Substantia nigra (tissue), 51 donors: ENCODE measurements at places on chromosomes 5 and 9.

DNA sequence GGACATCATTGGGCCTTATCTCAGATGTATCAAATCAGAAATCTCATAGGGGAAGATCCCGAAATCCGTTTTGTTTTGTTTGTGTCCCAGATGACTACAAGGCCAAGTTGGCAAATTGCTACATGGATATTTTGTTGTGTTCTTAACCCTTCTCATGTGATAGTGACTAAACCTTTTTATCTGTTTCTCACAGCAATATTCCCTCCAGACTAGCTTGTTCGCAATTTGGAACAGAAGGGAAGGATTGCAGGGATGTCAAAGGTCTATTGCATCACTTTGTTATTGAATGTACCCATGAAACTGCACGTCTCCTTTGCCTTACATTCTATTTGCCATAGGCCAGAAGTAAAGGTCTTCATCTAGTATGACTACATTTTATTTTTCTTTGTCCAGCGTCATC is 453.9 kb downstream of the NFIB start:
- no peak for DNase-seq

GRCh38 chr5:156934450-156935211 is 28.4 kb downstream of the TIMD4 start:
- no peak for DNase-seq

DNA sequence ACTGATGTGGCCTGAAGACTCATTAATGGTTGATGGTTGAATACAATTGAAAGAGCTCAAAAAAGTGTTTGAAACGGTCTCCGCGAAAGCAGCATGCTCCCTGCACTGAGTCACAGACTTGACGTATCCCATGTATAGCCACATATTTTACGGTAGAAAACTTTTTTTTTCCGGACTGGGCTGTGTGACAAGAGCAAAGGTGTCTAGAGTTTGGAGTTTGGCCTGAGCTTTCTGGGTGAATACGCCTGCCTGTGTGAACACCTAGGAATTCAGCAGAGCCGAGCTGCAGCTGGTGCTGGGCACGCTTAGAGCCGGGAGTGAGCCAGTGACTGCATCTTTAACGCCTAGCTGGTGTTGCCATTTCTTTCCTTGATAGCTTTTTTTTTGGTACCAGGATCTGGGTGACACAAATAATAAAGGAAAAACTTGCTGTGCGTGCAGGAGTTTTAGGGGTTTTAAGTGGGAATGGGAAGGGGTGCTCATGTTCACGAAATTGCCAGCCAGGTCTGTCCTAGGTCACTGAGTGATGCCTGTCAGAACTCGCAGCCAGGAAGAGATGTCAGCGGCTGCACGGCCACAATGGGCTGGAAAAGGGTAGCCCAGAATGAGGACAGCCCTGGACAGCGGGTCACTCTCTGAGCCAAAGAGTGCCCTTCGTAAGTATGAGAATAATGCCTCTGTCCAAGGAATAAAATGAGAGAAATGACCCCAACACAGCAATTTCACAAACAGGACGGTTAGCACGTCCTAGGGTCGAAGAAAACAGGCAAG is 51.7 kb downstream of the PSMB7 start:
- DNase-seq, result no peak

- DNase-seq, result no peak
Observed at GRCh38 chr5:75243100-75243499, 6.4 kb upstream of the ANKRD31 start.

GRCh38 chr9:136981588-136982231 is 1.1 kb upstream of the LCNL1 start:
- DNase-seq, result no peak

DNA sequence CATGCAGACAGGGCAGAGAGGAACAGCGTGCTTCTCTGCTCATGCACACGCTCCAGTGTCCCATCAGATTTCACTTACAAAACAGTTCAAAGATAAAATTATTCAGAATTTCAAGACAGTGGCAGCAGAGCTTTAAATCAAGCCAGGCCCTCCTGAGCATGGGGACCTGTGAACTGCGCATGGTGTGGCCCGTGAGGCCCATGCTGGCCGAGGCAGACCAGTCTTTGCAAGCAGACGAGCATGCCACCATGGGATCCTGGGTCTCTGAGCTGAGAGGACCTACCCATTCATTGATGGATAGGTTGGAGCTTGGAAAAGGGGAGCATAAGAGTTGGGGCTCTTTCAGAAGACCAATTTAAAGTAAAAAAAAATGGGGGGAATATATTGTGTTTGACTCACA is 35.0 kb upstream of the SAP30L start:
- no peak for DNase-seq

DNA sequence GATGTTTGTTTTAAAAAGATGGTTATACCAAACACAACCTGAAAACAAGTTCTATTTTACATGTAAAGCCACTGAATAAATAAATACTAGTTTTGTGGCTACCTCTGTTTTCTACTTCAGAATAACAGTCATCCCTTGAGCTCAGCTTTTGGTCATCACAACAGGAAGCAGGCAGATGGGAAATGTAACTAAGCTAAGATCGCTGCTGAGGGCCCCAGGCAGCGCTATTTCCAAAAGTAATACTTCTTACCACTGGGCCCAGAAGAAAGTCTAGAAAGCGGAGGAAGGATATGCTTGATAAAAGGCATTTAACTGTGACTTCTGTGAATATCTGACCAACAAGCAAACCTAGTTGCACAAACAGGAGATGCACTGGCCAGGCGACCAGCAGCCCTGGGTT is 61.4 kb downstream of the SERINC5 start:
- no peak for DNase-seq

GRCh38 chr9:112094241-112094640 is 80.9 kb downstream of the SUSD1 start:
- DNase-seq, result no peak

GRCh38 chr9:3646226-3646625 is 120.4 kb upstream of the RFX3 start:
- DNase-seq, result no peak

DNA sequence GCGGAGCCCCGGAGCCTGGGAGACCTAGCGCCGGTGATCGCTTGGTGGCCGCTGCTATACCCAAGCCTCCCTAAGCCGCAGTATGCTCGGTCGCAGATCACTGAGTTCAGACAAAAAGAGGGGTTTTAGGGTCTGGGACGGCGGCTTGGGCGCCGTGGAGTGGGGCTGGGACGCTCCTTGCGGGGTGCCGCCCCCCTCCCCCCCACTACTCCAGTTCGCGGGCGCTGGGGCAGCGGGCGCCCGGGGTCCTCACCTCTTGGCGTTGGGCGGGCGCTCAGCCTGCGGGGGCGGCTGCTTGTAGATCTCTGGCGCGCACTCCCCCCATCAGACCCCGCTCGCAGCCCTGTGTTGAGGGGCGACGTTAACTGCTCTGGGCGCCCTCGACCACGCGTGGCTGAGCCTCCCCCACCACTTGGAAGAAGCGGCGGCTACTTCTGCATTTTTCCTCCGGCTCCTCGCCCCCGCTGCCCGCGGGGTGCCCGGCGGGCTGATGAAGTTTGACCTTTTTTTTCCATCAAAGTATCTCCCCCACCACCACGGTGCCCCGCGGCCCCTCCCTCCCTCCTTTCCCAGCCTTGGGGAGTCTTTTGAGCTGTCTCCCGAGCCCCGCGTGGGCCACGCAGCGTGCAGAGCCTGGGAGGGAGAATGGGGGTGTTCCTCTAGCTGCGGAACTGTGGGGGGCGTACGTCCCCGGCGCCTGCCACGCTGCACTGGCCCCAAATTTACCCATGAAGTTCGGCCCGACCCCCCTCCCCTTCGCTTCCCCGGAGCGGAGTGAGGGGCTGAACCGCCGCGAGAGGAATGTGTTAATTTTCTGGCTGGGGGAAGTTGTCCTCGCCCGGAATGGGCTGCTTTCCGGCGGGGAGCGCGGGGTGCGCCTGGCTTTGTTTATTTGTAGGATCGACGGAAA is 1.2 kb downstream of the CXXC5 start:
- no peak for DNase-seq
